GOT3 (cell line): ENCODE measurements at places on chromosomes 12 and 14.
A peak's percentile ranks its signal among the peaks of the same experiment; 100 is the strongest.

- DNase-seq = no peak
These were observed 39.5 kb downstream of the SCARB1 start for GRCh38 chr12:124824195-124824594.

DNA sequence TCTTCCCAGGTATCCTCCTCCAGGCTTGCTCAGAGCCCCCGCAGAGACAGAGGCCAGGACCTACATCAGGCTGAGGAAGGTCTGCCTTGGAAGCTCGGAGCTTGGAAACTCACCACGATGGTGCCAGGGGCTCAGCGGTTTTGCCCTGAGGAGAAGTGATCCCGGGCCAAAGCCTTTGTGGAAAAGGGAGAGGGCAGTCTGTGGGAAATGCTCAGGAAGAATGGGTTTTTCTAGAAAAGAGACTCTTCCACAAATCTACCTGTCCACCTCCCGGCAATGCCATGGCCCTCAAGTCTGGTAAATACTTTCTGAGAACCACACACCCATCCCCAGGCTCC, 8.0 kb downstream of the KRT2 start:
- DNase-seq = no peak

- no peak for DNase-seq
These were observed 11.3 kb downstream of the CFAP54 start for GRCh38 chr12:96500693-96501092.

- DNase-seq = no peak
These were observed 21.6 kb upstream of the TEX22 start for GRCh38 chr14:105376521-105377440.

GRCh38 chr12:64030155-64030554, 185.7 kb downstream of the SRGAP1 start:
- no peak for DNase-seq

DNA sequence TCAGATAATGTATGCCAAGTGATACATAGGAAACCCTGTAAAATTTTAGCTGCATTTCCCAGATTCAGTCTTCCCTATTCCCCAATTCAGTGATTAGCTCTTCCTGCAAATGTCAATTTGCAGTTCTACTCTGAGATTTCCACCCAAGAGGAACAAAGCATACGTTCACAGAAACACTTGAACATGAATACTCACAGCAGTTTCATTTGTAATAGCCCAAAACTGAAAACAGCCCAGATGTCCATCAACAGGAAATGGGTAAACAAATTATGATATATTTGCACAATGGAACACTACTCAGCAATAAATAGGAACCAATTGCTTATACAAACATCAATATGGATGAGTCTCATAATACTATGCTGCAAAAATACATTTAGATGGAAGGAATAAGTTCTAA, 194.2 kb downstream of the GXYLT1 start:
- no peak for DNase-seq

DNA sequence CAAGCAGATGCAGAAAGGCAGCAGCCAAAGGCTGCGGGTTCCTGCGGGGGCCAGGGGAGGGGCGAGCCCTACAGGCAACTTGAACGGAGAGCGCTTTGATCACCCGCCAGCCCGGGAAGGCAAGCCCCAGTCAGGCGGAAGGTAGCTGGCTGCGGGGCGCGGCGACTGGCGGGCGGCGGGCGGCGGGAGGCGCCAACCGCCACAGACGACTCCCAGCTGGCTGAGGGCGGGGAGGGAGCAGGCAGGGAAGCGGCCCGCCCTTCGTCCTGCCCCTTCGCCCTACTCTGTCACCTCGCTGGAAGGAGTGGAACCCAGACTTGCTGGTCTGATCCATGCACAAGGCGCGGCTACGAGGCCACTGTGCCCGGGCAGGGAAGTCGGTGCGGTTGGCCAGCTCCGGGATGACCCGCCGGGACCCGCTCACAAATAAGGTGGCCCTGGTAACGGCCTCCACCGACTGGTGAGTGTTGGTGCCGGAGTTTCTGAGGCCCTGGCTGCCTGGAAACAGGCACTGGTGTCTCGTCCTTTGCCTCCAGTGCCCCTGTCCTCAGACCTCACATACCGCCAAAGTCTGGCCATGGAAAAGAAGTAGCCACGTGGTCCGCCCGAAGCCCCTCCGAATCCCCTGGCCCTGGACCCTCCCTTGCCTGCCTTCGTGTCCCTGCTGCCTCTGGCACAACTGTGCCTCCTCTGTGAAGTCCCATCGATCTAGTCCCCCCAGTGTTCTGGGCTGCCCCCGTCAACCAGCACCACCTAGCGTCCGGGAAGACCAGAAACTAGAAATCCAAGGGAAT, 15.4 kb upstream of the CARMIL3 start:
- DNase-seq = peak; percentile 10

GRCh38 chr12:47715877-47716548, 9.3 kb downstream of the ENDOU start:
- no peak for DNase-seq

GRCh38 chr14:64948612-64949210, 6.2 kb upstream of the GPX2 start:
- DNase-seq = no peak

DNA sequence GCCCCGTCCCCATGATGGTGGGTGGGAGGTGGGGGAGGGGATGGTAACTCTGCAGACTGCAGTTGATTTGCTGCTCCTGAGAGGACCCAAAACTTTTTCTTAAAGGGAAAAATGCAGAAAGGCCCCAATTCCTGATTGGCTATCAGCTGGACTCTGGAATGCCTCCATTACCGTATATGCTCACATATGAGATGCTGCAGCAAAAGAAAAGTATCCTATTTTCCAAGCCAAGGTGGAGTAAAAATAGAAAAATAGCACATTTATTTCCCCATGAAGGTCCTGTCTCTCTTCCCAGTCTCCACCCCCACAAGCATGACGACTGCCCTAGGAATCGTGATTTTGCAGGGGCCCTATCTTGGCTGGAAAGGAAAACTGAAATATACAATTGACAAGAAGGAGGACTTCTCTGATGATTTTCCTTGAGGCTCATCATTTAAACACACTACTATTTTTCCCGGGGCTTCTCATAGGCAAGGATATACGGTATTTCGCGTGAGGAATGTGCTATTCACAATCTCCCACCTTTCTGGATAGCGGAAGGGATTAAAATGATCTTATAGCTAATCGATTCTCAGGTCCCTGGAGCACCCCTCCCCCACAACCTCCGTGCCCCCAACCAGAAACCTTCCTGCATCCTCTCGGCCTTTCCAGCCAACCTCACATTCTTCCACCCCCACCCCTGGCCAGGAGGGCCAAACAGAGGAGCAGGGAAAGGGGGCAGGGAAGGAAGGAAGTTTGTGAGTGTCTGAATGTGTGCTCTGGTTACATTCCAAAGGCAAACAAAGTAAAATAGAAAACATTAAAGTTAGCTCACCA, 138.9 kb upstream of the CCND2 start:
- DNase-seq = no peak

- no peak for DNase-seq
These were observed 305.6 kb upstream of the DIO3 start for GRCh38 chr14:101255765-101256125.

- peak; percentile 24 for DNase-seq
These were observed 28.8 kb downstream of the OAS2 start for GRCh38 chr12:113007166-113007565.

GRCh38 chr12:101948365-101948764, 71.0 kb downstream of the DRAM1 start:
- DNase-seq = no peak

DNA sequence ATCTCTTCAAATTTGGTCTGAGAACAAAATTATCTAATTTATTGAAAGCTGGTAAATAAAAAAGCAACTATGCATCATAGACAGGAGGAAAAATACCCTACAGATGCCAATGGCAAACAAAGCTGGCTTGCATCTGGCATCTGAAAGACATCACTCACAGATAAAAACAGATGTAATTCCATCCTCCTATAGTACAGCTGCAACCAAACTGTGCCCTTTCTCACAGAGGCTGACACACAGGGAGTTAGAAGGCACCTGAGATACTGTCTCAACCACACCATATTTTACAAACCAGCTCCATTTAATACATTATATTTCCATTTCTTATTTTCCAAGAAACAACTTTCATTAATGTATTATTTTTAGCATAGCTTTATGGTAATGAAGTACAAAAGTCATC, 39.4 kb downstream of the DUSP16 start:
- no peak for DNase-seq

GRCh38 chr14:81394739-81395138, 5.4 kb downstream of the STON2 start:
- DNase-seq = no peak

DNA sequence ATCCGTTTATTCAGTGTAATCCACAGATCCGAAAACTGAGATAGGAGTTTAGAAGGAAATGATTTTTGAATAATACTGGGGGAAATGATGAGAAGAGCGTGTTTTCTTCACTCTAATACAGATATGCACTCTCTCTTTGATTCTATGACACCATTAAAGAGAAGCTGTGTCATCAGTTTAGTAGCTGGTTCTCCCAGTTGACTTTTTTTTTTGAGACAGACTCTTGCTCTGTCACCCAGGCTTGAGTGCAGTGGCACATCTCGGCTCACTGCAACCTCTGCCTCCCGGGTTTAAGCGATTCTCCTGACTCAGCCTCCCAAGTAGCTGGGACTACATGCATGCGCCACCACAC, 48.4 kb upstream of the EML1 start:
- DNase-seq = no peak

- no peak for DNase-seq
These were observed 133.6 kb upstream of the SSTR1 start for GRCh38 chr14:38074081-38074480.

DNA sequence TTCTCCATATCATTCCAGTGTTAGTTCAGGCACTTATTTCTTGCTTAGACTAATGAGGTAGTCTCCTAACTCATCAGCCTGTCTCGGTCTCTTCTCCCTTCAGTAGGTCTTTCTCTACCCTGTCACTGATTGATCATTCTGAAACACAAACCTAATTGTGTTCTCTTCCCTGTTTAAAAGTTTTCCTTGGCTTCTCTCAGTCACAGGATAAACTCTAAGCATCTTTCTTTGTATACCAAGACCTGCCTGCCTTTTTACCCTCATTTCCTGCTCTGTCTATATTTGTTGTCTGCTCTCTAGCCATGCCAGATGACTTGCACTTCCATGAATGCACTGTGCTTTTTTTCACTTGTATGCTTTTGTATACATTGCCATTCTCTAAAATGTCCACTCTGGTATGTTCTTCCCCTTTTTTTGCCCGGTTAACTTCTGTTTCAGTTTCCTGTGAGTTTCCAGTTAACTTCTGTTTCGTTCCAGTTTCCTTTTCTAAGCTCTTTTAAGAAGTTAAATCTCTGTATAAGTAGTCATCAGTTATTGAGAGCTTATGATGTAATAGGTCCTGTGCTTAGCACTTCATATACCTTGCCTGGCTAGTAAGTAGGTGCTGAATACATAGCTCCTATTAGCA, 12.8 kb downstream of the DIP2B start:
- DNase-seq = no peak

GRCh38 chr12:26939953-26940352, 1.7 kb downstream of the FGFR1OP2 start:
- no peak for DNase-seq

DNA sequence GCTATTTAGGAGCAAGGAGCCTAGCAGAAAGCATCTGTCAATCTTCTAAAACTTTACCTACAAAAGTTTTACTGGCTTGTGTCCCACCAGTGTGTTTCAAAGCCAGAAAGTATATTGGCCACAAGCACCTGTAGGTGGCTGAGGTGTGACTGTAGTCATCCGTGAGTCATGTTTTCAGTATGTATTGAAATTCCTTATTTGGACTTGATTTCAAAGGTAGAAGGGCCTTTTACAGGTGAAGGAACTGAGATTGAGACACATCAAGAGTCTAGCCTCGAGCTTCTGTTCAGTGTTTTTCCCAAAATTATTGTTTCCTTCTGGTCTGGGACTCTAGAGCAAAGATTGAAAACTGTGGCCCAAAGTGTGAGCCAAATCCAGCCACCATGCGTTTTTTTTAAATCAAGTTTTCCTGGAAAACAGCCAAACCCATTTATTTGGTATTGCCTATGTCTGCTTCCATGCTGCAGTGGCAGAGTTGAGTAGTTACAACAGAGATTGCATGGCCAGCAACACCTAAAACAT, 195.3 kb upstream of the BCL2L14 start:
- DNase-seq = no peak

DNA sequence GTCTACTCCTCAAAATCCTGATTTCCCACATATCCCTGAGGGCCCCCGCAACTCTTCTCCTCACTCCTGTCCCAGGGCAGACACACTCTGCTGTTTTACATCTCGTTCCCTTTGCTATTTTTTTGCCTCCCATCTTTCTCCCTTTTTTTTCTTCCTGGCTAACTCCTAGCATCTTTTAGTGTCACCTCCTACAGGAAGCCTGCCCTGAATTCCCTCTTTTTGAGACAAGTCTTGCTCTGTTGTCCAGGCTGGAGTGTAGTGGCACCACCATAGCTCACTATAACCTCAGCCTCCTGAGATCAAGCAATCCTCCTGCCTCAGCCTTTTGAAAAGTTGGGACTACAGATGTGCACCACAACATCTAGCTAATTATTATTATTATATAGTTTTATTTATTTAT, 13.3 kb downstream of the MORN3 start:
- DNase-seq = no peak
